Urinary bladder (tissue), 4 donors: ENCODE measurements at places on chromosomes 1 and 21.
A peak's percentile ranks its signal among the peaks of the same experiment; 100 is the strongest.

- DNase-seq = no peak
Measured at GRCh38 chr1:171622152-171622462, at the start of gene MYOCOS. MYOCOS (plus strand) TSS chr1:171622243; CDS start chr1:171623884, 1,641 bp downstream.

DNA sequence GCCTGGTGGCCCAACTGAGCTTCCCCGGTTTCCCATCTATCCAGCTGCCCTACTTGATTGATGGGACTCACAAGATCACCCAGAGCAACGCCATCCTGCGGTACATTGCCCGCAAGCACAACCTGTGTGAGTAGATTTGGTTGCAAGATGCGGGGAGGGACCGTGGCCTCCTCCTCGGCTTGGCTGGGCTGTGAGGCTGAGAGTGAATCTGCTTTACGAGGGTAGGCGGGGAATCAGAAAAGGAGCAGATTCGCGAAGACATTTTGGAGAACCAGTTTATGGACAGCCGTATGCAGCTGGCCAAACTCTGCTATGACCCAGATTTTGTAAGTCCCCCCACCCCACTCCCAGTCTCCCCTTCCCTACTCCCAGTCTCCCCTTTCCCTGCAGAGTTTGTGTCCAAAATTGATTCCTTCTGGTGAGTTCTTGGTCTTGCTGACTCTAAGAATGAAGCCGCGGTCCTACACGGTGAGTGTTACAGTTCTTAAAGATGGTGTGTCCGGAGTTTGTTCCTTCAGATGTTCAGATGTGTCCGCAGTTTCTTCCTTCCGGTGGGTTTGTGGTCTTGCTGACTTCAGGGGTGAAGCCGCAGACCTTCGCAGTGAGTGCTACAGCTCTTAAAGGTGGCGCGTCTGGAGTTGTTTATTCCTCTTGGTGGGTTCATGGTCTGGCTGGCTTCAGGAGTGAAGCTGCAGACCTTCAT lies 1.5 kb downstream of the GSTM2 start:
- DNase-seq = no peak

- DNase-seq = no peak
Measured at GRCh38 chr21:42156690-42157605, 62.0 kb upstream of the ABCG1 start.

DNA sequence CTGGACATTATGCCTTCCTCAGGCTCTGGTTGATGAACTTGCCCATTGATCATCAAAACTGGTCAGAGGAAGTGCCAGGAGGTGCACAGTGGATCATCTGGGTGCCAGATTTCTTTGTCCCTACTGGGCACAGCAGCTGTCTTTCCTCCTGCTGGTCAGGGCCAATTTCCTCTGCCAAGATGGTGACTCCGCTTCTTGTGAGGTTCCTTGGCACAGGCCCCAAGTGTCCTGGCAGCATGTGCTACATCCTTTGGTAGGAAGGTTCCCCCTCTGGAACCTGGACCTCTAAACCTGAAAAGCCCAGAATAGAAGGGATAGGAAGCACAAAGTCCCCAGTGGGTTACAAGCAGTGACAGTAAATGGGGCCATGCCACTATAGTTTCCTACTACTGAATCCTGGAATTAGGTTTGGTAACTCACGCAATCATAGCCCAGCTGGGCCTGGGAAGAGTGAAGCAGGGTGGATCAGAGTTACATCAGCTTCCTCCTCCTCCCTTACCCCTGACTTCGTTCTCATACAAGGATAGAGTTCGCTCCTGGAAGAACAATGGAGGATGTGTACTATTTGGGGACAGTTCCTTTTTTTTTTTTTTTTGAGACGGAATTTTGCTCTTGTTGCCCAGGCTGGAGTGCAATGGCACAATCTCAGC lies 147.1 kb downstream of the CNIH3 start:
- DNase-seq = no peak

GRCh38 chr1:209598227-209598626 lies 14.7 kb downstream of the CAMK1G start:
- no peak for DNase-seq

DNA sequence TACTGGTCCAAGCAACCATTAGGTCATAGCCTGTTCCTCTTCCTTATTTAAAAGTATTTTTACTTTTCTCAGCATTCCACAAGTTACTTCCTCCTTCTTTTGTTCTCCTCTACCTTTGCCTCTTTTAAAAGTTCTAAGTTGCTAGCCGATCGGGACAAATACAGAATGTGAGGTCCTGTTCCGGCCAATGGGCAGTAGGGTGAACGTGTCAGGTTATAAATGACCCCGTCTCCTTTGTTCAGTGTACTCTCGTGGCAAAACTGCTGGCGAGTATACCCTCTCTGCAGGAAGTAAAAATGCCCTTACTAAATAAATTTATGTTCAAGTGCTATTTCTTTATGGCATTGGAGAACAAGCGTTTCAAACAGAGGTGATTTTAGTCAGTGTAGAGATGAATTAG lies 2.5 kb downstream of the ADCY10 start:
- no peak for DNase-seq

GRCh38 chr1:96688767-96689166 lies 32.8 kb upstream of the PTBP2 start:
- DNase-seq = no peak

DNA sequence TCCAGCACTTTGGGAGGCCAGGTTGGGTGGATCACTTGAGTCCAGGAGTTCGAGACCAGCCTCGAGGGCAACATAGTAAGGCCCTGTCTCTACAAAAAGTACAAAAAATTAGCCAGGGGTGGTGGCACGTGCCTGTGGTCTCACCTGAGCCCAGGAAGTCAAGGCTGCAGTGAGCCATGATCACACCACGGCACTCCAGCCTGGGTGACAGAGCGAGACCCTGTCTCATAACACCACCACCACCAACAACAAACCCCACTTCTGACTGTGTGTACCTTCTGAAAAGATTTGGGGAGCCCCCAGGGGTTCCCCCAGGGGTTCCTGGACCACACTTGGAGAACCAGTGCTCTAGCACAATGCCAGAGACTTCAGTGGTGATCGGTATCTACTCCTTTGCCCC lies 29.9 kb downstream of the NUAK2 start:
- DNase-seq = no peak

GRCh38 chr1:68384321-68384813 lies 65.4 kb downstream of the RPE65 start:
- DNase-seq = no peak

- DNase-seq = no peak
Measured at GRCh38 chr1:58649555-58649954, 50.3 kb downstream of the MYSM1 start.

DNA sequence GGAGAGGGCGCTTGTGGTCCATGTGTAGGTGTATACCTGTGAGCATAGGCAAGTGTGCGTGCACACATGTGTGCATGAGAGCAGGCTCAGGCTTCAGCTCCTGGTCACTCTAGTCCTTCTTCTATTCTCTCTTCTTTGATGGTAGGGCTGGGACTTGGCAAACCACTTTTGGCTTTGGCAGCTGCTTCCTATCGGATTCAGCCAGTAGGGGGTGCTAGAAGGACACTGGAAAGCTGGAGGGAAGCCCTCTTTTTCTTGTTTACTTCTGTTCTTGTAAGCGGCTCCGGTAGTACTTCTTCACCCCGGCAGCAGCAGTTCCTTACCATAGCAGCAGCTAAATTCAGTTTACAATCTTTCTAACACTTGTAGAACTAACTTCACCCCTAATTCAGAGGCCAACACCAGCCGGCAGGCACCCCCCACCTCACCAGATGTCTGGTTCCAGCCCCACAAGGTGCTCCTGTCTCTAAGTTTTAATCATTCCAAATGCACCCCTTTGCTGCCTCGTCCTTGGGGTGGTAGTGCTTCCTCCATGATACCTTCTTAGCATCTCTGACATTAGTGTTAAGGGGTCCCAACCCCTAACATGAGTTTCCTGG lies 25.1 kb downstream of the NENF start:
- DNase-seq = no peak

DNA sequence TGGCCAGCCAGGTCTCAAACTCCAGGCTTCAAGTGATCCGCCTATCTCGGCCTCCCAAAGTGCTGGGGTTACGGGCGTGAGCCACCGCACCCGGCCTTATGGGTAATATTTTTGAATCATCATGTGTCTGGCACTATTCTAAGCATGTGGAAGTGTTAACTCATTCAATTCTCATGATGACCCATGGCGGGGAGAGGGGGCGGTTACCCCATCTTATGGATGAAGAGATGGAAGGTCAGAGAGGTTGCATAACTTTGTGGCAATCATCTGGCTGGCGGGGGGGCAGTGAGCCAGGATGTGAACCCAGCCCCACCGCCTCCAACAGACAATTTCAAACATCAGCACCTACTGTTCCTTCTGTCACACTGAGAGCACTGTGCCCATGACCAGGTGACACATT lies 11.5 kb upstream of the TAS1R2 start:
- no peak for DNase-seq

DNA sequence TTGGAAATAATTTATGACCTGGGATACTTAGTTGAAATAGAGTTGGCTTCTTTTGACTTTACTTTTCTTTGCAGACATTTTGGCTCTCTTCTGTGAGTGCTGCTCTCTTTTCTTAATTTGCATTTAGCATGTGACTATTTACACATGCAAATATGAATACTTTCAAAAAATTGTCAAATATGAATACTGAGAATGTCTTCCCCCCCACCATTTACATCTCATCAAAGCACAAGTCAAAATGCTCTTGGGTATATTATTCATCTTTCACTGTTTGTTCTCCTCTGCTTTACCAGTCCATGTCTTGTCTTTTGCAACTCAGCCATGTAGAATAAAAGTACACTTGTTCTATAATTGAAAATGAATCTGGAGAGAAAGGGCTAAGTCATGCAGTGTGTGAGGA lies 126.5 kb downstream of the HHIPL2 start:
- DNase-seq = no peak

DNA sequence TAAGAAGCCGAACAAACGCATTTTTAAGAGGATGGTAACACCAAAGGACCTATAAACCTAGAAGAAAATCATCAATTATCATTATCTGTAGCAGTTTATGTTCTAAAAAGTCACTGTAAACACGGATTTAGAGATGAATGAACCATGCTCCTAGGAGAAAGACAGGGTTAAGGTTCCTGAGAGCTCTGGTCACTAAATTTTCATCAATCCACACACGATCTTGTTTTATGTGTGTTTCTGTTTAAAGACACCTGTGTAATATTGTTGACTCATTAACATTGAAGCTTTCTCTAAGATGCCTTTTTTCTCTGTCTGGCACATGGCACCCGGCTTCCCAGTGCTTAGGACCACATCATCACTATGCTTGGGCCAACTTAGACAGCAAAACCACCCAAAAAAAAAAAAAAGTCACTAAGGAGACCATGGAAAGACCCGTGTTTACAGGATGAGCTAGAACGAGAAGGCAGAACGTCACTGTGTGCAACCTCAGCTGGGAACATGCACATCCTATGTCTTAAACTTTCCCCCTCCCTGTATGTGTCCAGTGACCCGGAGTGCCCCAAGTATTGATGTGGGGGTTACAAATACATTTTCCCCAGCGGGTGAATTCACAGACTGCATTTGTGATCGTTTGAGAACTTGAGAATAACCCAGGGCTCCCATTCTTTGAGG lies 55.8 kb upstream of the PDE9A start:
- no peak for DNase-seq

DNA sequence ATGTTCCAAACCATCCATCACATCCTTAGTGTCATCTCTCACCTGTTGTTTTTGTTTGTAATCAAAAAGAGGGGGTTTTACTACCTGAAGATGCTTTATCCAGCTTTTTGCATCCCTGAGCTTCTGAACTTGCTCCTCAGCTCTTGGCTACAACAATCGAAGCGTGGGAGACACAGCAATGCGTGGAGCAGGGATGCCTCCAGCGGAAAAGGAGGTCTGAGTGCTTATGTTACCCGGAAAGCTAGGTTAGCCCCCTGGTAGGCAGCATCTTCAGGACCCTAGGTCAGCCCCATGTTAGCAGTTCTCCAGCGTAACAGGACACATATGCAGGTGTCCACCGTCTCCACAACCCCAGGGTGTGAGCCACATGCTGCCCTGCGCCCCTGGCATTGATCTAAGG lies 141.5 kb downstream of the RRAGC start:
- DNase-seq = no peak

GRCh38 chr1:213389061-213389581 lies 338.1 kb downstream of the RPS6KC1 start:
- DNase-seq = no peak

- no peak for DNase-seq
Measured at GRCh38 chr1:182650678-182651338, 33.6 kb downstream of the RGS8 start.

GRCh38 chr1:171372418-171373084 lies 58.6 kb downstream of the FMO4 start:
- no peak for DNase-seq

DNA sequence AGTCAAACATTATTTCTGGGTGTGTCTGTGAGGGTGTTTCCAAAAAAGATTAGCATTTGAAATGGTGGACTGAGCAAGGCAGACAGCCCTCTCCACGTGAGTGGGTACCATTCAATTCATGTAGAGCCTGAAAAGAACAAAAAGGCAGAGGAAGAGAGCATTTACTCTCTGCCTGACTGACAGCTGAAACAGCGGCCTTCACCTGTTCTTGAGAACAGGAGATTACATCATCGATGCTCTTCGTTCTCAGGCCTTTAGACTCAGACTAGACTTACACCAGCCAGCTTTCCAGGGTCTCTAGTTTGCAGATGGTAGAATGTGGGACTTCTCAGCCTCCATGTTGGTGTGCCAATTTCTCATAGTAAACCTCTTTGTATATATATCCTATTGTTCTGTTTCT lies 302.3 kb downstream of the BACH1 start:
- DNase-seq = no peak

DNA sequence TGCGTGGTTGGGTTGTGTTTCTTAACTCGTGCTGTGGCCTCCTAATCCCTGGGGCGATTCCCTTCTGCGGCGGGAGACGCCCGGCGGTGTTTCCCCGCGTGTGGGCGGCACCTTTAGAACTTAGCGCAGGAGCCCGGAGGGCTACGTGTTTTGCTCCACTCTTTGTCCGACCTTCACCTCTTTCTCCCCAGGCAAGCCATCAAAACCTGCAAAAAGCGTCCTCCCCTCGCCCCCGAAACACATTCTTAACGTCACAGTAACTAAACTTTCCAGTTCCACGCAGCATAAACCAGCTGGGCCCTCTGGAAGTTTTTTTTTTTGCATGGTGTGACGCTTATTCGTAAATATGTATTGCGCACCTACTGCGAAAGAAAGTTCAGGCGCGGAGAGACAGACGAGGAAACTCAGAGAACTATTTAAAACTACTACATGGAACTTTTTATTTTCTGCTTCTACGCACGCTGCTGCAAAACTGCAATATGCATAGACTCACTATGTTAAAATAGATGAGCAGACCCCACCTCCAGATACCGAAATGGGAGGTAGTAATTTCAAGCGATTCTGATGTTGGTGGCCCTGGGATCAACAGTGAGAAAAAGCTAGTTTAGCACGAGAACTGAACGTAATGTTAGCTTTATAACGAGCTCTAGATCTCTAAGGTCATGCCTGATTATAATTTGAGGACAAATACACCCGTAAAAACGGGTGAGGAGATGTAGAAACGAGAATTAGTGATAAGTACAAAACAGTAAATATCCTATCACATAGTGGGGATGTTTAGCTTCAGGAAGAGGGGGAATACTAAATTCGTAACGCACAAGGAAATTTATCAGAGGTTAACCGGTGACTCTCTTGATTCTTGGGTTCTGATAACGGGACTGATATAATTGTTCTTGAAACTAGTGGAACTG lies 920 bp downstream of the MTR start:
- peak; percentile 45 for DNase-seq

- no peak for DNase-seq
Measured at GRCh38 chr1:26287033-26287711, 7.3 kb downstream of the SH3BGRL3 start.
